HS-5 (cell line): ENCODE measurements at places on chromosomes 4 and X.

DNA sequence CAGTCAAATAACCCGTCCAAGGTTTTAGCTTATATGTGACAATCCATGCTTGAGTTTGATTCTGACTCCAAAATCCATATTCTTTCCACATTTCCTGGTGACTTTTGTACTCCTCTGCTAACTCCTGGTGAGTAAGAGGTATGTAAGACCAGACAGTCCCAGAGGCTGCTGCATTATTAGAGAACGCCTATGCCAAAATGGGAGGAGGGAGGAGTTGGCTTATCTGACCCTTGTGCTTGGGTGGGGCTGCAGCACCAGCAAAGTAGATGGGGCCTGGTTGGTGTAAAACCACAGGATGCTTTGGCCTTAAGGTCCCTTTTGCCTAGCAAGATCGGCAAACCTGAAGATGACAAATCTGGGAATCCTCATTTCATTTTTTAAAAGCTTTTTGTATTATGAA is 9.1 kb upstream of the RNF212 start:
- DNase-seq = no peak

- DNase-seq = no peak
Observed at GRCh38 chrX:75957107-75957610, 172.1 kb upstream of the MAGEE2 start.

DNA sequence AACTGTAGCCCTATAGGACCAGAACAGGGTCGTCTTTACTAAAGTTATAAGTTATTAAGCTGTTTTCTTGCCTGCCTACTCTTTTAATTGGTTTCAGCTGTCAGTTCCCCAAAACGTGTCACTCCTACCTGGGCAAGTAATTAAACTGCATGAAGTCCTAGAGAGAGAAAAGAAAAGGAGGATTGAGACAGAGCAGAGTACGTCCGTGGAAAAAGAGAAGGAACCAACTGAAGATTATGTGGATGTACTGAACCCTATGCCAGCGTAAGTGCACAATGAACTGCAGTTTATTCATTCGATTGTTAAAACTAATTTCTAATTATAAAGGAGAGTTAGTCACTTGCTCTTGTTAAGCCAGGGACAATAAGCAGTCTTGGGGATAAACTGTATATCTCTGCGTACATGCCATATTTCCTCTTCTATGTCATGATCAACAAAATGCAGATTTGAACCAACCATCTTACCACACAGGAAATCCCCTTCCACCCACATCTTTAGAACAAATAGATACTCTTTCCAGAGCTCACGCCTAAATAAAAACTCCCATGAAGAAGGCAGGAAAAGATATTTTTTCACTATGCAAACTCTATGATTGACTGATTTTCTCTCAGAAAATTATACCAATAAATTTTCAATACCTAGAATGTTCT is 22.8 kb downstream of the STAP1 start:
- no peak for DNase-seq

DNA sequence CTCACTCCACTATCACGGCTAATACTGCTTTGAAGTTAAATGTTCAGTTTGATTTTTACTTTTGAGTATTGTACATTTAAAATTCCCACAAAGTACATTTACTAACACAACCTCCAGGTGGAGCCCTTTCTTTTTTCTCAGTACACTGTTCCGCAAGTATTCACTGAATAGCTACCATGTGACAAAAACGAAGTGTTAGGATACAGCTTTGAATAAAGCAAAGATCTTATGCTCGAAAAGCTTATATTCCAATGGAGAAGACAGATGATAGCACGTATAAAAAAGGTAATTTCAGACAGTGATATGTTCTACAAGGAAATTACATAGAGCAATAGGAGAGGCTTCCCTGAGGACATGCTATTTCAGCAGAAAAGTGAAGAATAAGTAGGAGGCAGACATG is 60.7 kb upstream of the ABCG2 start:
- no peak for DNase-seq

DNA sequence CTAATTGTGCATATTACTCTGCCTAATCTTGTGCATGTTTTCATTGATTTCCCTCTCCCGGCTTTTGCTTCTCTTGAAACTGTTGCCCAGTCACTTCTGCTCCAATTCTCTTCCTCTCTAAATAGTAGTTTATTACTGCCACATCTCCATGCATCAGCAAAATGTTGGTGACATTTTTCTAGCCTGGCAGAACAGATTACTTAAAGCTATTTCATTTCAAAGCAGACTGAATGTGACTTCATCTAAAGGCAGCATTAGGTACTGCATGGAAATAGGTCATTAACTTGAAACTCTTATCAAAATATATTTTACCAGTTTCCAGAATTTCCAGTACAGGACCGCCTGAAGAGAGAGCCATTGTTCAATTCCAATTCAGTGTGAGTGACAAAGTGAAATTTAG is 52.4 kb downstream of the HPGDS start:
- no peak for DNase-seq

- no peak for DNase-seq
Observed at GRCh38 chrX:110462957-110463356, 104.3 kb downstream of the RTL9 start.

DNA sequence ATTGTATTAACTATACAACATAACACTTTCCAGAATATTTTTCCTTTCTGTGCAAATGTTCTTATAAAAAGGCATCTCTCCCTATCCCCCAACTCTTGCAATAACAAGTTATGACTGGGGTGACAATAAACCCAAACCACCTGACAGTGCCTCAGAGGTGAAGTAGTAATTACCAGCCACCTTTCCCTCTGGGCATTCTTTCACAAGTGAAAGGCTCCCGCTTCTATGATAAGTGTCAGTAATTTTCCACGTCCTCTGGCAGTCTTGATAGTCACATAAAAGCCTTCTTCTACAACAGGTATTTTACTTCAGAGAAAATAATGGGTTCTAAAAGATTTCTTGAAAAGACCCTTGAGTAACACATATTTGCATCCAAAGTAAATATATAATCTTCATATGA is 82.7 kb downstream of the MANBA start:
- no peak for DNase-seq

- no peak for DNase-seq
Observed at GRCh38 chrX:43467608-43468234, 188.4 kb upstream of the MAOA start.
